IMR-90 (cell line): ENCODE measurements at places on chromosomes 13 and 19.
A peak's percentile ranks its signal among the peaks of the same experiment; 100 is the strongest.

- DNase-seq: no peak
Measured at GRCh38 chr13:41499452-41499851, 42.1 kb downstream of the RGCC start.

DNA sequence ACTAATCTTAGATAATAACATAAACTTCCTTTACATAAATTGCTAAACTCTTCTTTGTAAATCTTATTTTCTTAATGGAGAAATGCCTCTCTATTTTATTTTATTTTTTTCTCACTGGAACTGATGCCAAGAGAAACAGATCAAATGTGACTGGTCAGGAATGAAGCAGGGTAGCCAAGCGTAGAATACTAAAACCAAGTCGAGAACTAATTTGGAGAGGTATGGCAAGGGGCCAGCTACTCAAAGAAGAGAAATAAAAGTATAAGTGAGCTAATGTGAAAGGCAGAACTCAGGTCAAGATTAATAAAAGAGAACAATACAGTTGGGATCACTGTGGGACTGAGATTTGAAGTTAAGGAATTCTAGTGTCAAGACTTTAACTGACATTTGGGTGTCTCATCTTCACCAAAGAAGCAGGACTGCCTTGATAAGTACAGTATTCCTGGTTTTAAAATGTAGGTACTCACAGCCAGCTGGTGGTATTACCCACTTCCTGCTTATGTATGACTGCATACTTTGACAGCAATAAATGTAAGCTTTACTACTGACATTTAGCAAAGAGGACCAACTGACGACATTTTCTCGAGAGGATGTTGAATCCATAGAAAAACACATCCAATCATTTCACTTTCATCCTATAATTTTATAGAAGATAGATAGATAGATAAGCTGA, 1192.2 kb downstream of the EFNB2 start:
- DNase-seq: peak; percentile 59

GRCh38 chr13:79508224-79508961, 27.4 kb downstream of the NDFIP2 start:
- DNase-seq: no peak

DNA sequence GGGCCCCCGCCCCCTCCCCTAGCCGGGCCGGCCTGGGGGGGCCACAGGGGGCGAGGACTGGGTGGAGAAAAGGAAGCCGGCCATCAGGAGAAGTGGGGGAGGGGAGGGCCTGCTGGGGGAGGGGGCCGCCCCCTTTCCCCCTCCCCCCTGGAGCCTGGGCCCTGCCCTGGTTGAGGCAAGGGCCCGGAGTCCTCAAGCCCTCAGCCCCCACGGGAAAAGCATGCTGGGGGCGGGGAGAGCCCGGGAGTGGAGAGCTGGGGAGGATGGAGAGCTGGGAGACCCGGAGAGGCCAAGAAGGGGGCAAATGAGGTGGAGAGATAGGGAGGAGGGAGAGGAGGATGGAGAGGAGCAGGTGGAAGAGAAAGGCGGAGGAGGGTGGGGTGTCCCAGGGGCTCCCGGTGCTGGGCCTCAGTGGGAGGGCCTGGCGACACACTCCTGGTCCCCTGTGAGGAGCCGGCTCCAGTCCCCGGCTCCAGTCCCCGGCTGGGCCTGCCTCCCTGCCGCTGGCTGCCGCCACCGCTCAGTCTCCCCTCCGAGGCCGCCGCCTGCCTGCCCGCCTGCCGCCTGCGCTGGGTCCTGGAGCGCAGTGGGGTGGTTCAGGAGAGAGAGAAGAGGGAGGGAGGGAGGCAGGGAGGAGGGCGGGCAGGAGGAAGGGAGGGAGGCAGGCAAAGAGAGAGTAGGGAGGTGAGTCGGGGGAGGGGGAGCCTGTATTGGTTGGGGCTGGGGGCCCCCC, at the start of gene GRIK5:
Gene GRIK5 (minus strand): TSS at position 588 of the 733 bp plus-strand sequence. CDS start 4,436 bp downstream, outside the sequence.
- DNase-seq: no peak

GRCh38 chr19:18905513-18906236, 9.7 kb upstream of the CERS1 start:
- no peak for DNase-seq

DNA sequence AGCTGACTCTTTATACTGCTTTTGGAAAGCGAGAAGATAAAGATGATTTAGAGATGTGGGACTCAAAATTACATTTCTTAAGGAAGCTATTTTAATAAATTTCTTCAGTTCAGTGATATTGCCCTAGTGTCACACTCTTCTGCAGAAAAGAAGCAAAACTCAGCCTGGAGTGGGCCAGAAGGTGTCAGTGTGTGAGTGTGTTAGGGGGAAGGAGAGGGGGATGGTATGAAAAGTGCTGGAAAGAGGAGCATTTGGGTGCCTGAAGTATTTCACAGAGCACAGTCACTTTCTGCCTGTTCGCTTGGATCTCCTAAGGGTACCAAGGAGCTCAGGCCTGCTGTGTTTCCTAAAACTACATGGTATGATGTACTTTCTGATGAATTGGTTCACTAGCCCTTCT, 84.5 kb upstream of the FRY start:
- no peak for DNase-seq

DNA sequence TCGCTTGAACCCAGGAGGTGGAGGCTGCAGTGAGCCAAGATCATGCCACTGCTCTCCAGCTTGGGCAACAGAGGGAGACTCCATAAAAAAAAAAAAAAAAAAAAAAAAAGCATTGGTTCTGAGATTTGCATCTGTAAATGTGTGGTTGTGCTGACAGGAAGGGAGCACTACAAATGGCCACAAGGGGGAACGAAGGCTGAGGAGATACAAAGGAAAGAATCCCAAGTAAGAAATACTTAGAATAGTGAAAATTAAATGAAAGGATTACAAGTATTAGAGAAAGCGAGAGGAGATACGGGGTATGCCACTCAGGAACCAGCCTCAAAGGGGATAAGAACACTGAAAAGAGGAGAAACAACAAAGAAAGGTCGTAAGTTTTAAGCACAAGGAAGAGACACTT, 284.9 kb downstream of the KLF12 start:
- DNase-seq: peak; percentile 52

DNA sequence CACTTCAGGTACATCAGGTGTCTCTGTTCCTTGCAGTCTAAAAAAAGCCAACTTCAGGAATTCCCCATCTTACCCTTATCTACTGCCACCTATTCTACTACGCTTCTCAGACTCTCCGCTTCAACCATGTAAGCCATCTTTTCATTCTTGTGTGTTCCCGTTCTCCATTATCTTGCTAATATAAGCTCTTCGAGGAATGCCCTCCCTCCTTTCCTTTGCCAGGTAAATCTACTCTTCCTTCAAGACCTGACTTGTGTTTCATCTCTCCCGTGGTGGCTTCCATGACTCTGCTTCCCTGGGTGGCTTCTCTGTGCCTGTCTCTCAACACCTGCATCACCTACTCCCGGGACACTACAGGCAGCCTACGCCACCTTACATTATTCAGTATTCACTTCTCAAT, 42.3 kb upstream of the MEDAG start:
- no peak for DNase-seq

- peak; percentile 83 for DNase-seq
Measured at GRCh38 chr19:1875646-1876495, 9.4 kb downstream of the ABHD17A start.

- no peak for DNase-seq
Measured at GRCh38 chr13:101512650-101513049, 60.2 kb downstream of the ITGBL1 start.

DNA sequence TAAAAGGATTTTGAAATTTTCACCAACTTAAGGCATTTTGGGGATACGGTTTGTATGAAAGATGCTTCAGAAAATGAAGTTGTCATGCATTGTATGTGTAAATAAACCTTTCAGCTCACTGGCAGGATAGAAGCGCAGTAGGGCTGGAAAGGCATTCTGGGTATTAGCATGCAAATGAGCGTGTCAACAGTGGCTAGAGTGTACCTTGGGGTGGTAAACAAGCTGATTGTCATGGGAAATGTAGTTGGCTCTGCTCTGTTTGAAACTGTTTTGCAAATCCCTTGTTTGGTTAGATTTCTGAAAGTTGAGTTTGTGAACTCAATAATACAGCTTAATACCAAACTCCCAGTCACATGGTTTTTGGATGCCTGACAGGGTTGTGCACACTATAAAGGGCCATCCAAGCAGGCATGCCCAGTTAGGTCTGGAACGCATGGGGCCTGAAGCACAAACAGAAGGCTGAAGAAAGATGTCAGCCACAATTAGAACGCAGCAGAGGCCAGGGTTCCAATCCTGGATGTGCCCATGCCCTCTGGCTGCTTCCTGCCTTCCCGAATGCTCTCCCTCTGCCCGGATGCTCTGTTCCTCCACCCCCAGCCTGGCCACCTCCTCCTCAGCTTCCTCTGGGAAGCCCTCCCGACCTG, 14.6 kb downstream of the GSX1 start:
- DNase-seq: no peak

- no peak for DNase-seq
Measured at GRCh38 chr19:955803-956765, 28.1 kb upstream of the WDR18 start.

DNA sequence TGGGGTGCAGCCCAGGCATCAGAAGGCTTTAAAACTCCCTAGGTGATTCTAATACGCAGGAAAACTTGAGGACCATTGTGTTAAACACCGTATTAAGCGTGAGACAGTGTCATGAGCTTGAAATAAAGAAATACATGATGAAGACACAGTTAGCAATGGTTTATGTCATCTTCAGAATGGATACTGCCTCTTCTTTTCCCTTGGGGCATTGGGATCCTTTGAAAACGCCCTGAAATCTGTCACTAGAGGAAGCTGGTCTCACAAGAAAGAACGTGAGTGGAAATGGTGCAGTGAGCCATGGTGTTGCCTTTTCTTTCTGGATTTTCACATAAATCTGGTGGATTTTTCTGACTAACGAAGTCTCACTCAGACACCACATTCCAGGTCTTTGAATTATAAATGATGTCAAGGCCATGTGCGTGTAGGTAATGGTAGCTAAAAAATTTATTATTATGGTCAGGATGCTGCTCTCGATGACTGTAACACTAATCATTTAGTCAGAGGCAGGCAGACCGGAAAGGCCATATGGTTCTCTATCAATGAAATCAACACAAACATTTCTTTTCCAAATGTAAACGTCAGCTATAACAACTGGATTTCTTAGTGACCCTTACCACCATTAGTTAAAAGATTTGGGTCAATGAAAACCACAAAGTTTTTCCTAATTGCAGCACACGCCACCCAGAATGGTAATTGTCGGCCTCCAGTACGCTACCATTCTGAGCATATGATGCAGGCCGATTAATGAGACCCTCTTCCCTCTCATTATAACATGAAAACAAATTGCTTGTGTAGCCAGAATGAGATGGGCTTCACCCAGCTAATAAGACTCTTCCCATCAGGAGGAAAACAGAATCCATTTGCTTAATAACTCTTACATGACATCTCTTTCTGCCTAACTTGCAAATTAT, 105.6 kb downstream of the SLC7A1 start:
- DNase-seq: no peak

DNA sequence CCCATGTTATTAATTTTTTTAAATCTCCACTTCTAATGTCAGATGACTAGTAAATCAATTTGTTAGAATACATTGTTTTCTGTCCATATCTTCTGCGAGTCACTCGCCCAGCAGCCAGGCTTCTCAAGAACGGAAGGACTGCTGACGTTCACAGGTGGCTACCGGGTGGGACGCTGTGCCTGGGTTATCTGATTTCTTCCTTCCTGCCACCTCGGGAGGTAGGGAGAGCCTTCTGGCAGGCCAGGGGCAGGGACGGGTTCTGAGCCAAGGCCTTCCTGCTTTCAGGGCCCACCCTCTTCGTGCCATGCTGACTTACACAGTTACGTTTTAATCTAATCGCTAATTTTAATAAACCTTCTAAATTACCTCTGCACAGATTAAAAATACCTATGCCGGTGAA, 7.9 kb upstream of the C1QTNF9 start:
- DNase-seq: no peak

DNA sequence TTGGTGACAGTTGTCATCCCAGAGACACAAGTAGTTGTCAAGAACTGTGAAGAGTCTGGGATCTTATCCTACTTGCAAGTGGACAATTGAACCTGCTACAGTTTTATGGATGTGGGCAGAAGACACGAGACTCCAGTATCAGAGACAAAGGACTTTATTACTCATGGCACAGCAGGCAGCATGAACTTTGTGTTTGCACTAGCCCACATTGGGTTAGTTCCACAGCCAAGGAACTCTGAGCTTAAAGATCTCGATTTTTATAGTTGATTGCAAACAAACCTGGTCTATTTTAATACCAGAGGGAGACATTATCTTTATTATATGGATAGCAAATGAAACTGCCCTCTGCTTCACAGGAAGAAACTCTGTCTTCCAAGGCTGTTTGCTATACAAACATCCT, 16.0 kb upstream of the TPM4 start:
- DNase-seq: no peak

- DNase-seq: no peak
Measured at GRCh38 chr19:16134510-16134909, 9.0 kb upstream of the HSH2D start.

GRCh38 chr19:41893899-41894298, 10.9 kb downstream of the ARHGEF1 start:
- DNase-seq: peak; percentile 38

DNA sequence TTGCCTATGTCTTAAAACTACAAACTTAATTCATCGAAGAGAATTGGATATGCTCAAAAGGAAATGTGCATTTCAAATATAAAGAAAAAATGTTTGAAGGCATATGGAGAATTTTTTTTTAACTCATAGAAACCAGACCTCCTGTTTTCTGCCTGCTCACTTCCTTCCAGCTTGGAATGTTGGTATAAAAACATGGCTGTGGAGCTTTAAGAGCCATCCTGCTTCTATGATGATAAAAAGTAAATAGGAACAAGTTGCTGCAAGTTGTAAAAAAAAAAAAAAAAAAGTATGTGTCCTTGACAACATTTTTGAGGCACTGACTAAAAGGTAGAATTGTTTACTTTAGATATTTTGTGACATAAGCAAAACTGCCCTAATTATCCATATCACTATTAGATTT, 1230.7 kb downstream of the PCDH9 start:
- DNase-seq: no peak

DNA sequence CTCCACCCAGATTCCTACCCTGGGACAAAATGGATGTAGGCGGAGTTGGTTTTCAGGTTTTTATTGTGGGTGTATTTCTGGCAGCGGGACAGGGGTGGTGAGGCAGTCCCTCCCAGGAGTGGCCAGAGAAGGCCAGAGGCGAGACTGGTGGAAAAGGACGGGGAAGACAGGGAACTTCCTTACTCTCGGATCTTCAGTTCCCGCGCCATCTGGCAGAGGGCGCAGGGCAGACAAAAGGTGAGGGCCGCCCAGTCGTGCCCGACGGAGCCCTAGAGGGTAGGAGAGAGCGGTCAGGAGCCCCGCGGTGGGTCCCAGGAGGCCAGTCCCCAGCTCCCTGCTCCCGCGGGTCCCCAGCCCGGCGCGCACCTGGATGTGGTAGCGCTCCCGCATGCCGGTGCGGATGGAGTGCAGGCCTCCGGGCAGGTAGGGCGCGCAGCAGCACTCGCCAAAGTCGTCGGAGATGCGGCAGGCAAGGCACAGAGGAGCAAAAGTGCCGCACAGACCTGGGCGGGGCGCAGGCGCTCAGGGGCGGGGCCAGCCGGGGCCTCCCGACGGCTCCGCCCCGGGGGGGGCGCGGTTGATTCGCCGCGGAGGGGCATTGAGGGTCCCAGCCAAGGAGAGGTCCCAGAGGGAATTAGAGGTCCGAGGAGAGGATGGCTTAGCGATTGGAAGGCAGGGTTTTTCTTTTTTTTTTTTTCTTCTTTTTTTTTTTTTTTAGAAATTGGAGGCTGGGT, 3.0 kb downstream of the CNFN start:
- peak; percentile 33 for DNase-seq
